ENCODE measurements at places on chromosomes 1 and 21.
A peak's percentile ranks its signal among the peaks of the same experiment; 100 is the strongest.

DNA sequence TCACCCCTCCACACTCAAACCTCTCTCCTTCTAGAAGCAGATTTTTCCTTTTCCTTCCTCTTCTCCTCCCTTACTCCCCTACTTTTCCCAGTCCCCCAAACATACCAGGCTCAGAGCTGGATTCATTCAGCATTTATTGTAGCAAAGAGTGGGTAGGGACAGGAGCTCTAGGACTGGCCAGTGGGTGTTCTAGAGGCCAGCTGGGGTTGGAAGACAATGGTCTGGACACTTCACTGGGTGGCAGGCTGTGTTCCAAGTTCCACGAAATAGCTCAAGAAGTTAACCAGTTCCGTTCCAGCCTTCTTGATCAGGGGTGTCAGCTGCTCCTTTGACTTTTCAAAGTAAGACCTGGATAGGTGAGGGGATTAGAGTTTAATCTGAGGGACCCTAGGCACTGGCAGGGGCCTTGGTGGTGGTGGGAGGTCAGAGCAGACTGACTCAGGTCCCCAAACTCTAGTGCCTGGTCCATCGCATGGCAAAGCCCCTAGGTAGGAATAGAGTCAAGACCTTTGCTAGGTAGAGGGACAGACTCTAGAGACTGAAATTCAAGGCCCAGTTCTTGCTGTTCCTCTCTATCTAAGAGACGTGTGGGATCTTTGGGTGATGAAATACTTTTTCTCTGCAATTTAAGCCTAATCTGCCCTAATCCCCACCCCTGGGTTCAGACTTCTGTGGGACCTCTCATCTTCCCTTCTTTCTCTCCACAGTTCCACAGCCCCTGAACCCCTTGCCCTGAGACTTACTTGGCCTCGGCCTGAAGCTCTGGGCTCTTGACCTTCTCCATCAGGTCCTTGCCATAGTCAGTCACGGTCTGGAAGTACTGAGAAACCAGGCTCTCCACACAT lies 1.0 kb downstream of the APOA2 start:
- DNase-seq, result no peak

DNA sequence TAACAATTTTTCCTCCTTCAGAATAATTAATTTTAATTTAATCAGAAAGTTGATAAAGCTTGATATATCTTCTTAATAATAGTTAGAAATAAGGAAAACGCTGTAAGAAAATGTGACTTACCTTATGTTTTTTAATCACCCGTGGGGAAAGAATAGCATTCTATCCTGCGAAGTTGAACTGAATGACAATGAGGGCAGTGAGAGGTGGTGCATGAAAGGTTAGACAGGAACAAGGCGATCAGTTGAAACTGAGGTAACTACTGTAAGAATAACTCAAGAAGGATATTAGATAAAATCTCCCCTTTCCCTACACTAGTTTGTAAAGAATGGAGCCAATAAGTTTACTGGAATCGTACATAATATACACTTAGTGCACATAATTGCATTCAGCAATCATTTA lies 655.0 kb upstream of the NCAM2 start:
- DNase-seq, result no peak

- no peak for DNase-seq
These were observed 91.9 kb downstream of the NFIA start for GRCh38 chr1:61174060-61174795.

DNA sequence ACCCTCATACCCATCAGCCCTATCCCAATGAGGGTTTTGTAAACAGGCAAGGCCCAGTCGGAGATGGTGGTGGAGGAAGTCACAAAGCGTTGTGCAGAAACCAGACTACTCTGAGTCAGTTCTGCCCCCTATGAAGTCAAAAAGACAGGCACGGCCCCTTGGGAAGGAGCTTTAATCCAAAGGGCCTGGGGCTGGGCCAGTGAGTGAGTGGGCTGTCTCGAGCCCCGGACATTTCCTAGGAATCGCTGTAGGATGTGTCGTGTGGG lies 442 bp upstream of the AHCYL1 start:
- DNase-seq, result no peak

- no peak for DNase-seq
These were observed 75.9 kb upstream of the VCAM1 start for GRCh38 chr1:100643471-100644196.

GRCh38 chr1:246779561-246780175 lies 55.5 kb downstream of the SCCPDH start:
- no peak for DNase-seq

- no peak for DNase-seq
These were observed 214.2 kb downstream of the CHRM3 start for GRCh38 chr1:239600588-239600987.

- no peak for DNase-seq
These were observed at the start of gene OR6N2 for GRCh38 chr1:158781104-158781503. OR6N2 (minus strand) TSS chr1:158781204; CDS start chr1:158777635, 3,569 bp downstream.

- no peak for DNase-seq
These were observed 68.7 kb downstream of the TEX35 start for GRCh38 chr1:178581351-178582303.

- no peak for DNase-seq
These were observed 5.7 kb upstream of the PPM1J start for GRCh38 chr1:112720800-112721199.

DNA sequence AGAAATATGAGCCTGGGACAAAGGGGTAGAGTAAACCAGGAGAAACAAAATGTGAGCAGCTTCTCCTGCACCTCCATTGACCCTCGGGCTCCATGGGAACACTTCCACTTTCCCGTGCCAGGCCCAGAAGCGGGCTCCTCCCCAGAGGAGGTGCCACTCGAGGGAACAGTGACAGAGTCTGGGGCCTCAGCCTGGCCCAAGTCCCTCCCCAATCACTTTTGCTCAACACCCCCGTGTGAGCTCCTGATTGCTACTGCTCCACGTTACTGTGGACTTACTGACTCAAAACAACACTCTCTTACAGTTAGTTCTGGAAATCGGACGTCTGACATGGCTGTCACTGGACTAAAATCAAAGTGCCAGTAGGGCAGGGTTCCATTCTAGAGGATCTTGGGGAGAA lies 17.7 kb upstream of the KLHDC7A start:
- DNase-seq, result no peak

DNA sequence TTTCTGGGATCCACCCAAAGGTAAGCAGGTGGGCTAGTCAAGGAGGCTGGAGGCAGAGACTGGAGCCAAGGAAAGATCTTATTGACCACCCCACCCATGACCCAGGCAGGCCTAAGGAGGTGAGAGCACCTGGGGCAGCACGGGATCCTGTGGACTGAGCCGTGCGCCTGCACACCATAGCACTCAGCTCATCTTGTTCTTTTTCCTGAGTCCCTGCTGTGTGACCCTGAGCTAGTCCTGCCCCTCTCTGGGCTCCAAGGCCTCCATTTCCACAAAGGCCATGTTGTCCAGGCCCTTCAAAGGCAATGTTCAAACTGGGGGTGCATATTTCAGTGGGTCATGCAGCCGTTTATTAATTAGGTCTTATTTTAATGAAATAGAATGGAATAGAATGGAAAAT lies 7.2 kb downstream of the FAM131C start:
- DNase-seq, result no peak

DNA sequence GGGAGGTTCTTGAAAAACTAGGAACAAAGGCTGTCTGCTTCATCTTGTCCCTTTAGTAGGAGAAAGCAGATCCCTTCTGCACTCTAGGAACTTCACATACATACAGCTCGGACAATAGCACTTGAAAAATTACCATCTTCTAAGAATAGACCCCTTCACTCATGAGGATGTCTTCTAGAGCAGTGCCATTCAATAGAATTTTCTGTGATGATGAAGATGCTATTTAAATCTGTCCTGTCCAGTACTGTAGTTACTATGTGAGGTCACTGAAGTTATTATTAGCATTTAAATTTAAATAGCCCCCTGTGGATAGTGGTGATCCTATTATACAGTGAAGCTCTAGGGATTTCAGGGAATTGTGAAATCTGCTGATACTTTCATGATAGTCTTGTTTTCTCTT lies 46.4 kb upstream of the RAB3GAP2 start:
- DNase-seq, result no peak

DNA sequence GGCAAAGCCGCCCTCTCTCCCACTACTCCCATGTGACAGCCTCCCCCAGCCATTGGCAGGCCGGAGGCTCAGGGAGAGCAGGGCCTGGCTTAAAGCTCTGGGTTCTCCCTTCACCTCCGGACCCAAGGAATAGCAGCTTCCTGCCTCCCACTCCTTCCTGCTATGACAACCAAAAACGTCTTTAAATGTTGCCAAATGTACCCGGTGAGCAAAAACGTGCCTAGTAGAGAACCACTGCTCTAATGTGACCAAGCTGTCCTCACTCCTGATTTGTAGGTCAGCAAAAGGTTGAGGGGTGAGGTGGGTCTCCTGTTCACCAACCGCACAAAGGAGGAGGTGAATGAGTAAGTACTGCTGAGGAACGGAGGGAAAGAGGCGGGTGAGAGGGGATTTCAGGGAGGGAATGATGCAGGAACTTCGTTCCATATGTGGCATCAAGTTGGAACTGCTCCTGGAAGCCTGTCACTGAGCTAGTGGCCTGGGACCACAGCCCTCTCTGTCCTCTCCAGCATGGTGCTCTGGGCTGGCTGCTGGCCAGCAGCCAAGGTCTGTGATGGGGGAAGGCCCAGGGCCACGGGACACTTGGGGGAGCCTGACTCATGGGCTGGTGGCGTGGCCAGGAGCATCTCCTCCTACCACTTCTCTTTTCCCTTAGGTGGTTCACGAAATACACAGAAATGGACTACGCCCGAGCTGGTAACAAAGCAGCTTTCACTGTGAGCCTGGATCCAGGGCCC lies 5.7 kb downstream of the MRTO4 start:
- no peak for DNase-seq

DNA sequence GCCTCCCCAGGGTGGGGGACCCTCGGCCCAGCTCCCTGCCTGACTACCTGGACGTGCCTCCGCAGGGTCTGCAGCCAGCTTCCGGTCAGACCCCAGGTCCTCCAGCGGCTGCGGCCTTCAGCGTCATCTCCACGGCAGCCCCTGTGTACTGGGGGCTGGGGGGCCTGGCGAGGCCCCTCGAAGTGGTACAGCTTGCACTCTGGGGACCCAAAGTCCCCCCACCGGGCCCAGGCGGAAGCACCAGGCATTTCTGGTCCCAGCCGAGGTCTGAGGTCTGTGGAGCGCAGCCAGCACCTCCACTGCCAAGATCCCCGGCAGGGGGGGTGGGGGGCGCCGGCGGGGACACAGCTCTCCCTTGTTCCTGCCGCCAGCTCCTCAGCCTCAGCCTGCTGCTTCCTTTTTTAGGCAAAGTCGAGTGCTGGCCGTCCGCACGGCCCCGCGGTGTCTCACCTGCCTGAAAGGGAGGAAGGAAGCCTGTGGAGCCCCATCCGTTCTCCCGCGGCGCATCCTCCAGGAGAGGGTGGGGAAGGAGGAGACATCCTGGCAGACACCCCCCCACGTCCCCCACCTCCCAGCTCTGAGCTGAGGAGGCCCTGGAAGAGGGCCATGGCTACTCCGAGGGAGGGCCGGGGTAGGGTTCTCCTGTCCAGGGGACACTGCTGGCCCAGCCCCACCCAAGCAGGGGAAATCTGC lies 1.2 kb upstream of the VWA1 start:
- DNase-seq, result no peak

- no peak for DNase-seq
These were observed 27.8 kb downstream of the RHCE start for GRCh38 chr1:25392841-25393240.

- no peak for DNase-seq
These were observed 49.7 kb downstream of the RAP1A start for GRCh38 chr1:111669268-111669667.

DNA sequence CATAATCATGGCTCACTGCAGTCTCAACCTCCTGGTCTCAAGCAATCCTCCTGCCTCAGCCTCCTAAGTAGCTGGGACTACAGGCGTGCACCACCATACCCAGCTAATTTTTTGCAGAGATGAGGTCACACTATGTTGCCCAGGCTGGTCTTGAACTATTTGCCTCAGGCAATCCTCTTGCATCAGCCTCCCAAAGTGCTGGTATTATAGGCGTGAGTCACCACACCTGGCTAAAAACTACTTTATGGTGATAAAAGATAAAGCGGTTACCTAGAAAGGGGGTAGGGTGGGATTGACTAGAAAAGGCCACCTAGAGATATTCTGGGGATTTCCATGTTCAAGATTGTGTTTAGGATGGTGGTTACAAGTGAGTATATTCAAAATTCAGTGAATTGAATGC lies 5.0 kb downstream of the TSTD1 start:
- no peak for DNase-seq

- no peak for DNase-seq
These were observed 2.6 kb downstream of the GADD45A start for GRCh38 chr1:67687649-67688048.

- no peak for DNase-seq
These were observed 27.7 kb downstream of the CD34 start for GRCh38 chr1:207883104-207883651.

DNA sequence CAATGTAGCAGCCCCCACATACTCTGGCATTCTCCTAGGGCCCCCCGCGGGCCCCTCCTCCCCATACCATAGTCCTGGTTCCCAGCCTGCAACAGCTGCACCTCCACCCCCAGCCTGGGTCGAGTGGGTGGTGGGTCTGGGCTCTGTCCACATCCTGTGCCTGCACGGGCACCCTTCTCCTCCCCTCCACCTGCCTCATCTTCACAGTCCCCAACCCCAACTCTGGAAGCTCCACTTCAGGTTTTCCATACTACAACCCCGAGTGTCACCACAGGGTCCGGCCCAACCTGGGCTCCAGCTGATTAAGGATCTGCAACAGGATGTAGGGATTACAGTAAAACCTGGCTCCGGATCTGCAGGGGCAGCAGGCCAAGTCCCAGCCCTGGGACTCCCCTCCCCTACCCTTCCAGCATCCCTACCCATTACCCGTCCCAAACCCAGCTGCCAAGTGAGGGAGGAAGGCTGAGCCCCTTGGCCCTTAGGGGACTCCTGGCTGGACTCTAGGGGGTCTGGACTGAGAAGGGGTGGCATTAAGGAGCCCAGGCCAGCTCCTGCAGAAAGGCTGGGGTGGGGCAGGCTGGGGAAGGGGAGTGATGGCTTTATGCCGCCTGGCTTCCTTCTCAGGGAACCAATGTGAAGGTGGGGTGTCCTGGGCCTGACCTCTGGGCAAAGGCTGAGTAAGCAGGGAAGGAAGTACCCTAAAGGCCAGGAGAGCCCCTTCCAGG lies 116.8 kb downstream of the CASZ1 start:
- no peak for DNase-seq

- no peak for DNase-seq
These were observed 38.1 kb upstream of the C1orf87 start for GRCh38 chr1:60111716-60112115.

- no peak for DNase-seq
These were observed 68.4 kb downstream of the ST6GALNAC3 start for GRCh38 chr1:76142771-76143540.

- peak; percentile 47 for DNase-seq
These were observed 36.7 kb downstream of the CAPN2 start for GRCh38 chr1:223748773-223749733.

GRCh38 chr21:43957611-43958362 lies 54.3 kb upstream of the TRAPPC10 start:
- DNase-seq, result no peak

Data from stimulated activated CD8-positive, alpha-beta memory T cell treated with anti-CD3 and anti-CD28 coated beads, Interleukin-7, amount 100 ng/mL, for 4 hours (primary cell).